ENCODE measurements at places on chromosomes 6 and 20.

DNA sequence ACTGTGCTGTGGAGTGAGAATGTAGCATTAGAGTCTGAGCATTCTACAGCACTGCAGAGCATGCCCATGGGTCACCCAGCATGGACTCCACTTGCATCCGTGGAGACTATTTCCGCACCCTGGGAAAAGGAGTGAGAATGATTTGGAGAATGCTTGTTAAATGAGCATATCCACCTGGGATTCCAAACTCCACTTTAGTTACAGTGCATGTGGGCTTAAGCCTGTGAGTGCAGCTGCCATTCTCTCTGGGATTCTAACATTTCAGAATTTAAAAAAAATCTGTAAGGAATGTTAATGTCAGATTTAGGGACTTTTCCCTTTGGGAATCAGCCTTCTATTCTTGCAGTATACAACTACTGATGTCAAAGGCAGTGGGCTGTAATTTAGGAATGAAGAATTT is 33.4 kb downstream of the KIF25 start:
- DNase-seq = no peak

DNA sequence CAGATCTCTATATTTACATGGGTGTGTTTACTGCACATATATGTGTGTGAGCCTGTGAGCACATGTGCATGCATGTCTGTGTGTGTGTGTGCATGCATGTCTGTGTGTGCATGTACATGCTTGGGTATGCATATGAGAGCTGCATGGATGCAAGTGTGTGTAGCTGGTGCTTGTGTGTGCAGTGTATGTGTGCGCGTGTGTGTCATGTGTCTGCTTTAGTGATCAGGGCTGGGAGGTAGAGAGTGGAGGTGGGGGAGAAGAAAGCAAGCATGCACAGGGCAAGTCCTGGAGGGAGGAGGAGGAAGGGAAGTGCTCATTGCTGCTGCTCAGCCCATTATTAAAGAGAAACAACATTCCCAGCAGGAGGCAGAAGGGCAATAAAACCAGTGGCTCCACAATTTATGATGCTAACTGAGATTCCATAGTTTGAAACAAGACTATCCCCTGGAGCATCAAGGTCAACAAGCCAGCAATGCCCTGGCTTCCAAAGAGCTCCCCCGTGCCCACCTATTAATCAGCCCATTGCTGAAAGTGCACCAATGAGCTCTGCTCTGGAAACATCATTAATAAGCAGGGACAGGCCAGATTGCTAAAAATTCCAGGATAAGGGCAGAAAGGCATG is 414.0 kb downstream of the MAFB start:
- DNase-seq = no peak

- no peak for DNase-seq
These were observed 3.1 kb downstream of the BICRAL start for GRCh38 chr6:42784717-42785498.

DNA sequence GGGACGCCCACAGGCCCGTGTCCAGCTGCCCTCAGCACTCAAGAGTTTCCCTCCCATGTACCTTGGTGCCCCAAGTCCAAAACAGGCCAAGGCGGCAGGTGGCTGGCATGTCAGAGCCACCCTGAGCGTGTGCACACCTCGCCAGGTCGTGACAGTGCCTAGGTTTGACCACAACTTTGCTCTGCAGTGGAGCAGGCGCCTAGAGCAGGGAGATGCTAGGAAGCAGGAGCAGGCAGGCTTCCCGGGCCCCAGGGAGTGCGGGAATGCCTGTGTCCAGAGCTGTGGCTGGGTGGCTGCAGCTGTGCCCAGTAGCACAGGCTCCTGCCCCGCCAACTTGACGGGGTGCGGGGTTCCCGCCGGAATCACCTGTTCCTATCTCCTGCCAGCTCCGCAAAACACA is 380.8 kb upstream of the IMPG1 start:
- DNase-seq = no peak

DNA sequence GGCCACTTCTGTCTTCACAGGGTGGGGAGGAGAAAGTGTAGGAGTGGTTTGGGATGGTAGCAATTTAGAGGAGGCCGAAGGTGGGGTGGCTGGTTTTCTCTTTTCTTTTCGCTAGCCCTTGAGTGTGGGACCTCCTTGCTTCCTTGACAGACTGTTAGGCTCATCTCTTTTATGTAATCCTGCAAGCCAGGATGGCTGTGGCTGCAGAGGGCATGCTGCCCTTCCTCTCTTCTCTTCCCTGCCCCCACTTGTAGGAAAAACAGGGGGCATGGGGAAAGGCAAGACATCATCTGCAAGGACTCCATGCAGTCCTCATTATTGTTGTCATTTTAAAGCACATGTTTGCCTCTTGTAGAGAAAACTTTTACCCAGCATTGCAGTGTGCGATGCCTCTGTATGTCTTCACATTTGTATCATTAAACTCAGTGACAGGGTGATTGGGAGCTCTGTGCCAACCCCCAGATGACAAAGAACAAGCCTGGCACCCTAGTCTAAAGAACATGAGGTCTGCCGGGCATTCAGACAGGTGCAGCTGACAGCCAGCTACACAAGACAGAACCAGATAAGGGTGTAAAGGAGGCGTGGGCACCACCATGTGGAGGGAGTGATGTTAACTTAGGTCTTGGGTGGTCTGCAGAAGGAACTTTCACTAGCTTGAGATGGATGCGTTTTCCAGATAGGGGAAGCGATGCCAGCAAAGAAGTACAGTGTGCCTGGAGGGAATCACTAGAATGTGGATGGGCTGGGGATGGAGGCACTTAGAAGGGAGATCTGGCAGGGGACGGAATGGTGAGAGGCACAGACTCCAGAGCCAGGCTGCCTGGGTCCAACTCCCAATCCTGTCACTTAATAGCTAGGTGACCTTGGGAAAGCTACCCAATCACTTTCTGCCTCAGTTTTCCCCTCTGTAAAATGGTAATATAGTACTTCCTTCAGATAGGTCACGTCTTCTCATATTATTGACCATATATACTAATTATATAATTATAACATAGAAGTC is 207.6 kb downstream of the TBC1D7 start:
- no peak for DNase-seq

DNA sequence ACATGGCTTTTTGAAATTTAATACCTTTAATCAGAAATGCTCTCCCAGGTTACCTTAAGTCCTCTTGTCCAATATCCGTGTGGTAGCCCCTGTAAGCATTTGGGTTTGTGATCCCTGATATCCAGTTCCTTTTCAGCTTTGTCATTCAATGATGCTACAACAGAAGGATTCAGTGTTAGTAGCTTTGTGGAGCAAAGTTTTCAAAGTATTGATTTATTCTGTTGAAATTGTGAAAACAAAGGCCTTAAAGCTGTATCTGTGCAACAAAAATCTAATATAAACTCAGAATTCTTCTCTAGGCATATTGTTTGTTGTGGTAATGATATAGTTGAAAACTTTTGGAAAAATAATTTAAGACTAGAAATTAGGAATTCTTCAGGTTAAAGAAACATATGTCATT is 91.9 kb downstream of the ADGRB3 start:
- DNase-seq = no peak

GRCh38 chr20:60201198-60201835 is 243.1 kb downstream of the CDH26 start:
- DNase-seq = no peak

DNA sequence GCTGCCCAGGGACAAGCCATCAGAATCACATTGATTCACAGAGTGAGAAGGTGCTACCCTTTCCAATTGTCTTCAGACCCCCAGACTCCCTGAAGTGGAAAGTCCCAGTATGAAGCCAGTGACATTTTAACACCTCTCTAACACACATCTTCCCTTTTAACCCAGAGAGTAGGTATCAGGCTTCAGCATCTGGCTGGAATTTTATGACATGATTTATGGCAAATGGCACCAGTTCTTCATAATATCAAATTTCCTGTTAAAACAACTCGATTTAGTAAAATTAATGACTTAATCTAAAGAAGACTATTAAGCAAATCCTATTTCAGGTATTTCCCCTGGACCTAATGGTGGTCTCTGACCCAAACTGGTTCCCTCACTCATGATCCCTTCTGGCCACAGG is 25.0 kb downstream of the KCNB1 start:
- DNase-seq = no peak

Data from CD4-positive, CD25-positive, alpha-beta regulatory T cell (primary cell).